CD4-positive, alpha-beta T cell treated with Interferon gamma for 1 hour (primary cell): ENCODE measurements at places on chromosomes 16 and 17.

- DNase-seq, result no peak
Observed at GRCh38 chr16:87854907-87855683, 14.2 kb downstream of the SLC7A5 start.

- DNase-seq, result no peak
Observed at GRCh38 chr17:39357986-39358385, 43.4 kb downstream of the FBXL20 start.

GRCh38 chr17:28267720-28268609, 51.0 kb upstream of the TMEM97 start:
- no peak for DNase-seq

GRCh38 chr17:28549236-28550132, 2.9 kb downstream of the UNC119 start:
- DNase-seq, result peak; percentile 81

- no peak for DNase-seq
Observed at GRCh38 chr16:73040136-73040535, 7.8 kb downstream of the ZFHX3 start.

DNA sequence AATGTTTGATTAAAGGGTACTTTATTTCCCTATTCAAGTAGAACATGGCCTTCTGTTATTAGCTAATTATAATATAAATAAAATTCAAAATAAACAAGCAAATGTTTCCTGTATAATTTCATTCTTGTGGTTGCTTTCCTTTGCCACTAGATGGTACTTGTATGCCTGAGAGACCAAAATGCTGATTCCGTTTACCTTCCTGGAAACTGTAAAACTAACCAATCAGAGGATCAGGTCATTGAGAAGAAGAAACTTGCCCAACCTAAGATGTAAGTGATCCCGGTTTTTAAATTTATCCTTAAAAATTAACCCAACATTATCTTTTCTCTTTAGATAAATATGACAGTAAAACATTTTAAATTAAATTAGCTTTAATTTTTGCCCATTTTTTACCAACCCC, 8.1 kb upstream of the ABCA5 start:
- DNase-seq, result no peak

GRCh38 chr17:32936186-32936893, 8.4 kb downstream of the TMEM98 start:
- DNase-seq, result no peak
